Naive thymus-derived CD8-positive, alpha-beta T cell (primary cell): ENCODE measurements at places on chromosomes 6 and 20.

GRCh38 chr20:6471110-6471647 lies 296.3 kb upstream of the BMP2 start:
- DNase-seq = no peak

DNA sequence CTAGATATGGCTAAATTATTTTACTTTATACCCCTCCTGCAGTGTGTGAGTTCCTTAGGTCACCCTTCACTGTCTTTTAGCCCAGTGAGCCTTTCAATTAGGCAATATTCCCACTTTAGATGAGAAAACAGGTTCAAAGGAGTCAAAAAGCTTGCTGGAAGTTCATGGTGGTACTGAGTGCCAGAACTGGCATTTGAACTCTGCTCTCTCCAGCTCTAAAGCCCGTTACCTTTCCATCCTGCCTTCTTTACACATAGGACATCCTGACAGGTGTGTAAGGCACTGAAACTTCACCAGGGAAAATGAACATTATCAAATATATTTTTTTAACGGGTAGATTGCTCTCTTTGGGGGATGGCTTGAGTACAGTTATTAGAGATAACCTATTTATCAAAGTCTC lies 11.2 kb upstream of the TMEM217 start:
- DNase-seq = no peak

- no peak for DNase-seq
These were observed 6.0 kb downstream of the NOX3 start for GRCh38 chr6:155449450-155450239.

GRCh38 chr20:45097485-45098102 lies 3.3 kb downstream of the KCNS1 start:
- peak; percentile 42 for DNase-seq

DNA sequence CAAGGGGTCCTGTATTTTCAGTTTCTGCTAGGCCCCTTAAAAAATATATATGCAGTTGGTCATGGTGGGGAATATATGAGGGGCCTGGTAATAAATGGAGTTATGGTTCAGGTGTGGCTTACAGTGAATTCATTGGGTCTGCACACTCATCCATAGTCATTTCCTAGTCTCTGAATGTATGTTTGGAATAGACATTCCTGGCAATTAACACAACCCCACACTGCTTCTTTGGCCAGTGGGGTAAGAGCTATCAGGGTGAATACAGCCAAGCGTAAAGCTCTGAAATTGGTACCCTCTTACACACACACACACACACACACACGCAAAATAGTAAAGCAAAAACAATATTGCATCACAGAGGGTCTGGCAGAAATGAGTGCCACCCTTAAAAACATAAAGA lies 56.5 kb downstream of the QRSL1 start:
- DNase-seq = no peak

DNA sequence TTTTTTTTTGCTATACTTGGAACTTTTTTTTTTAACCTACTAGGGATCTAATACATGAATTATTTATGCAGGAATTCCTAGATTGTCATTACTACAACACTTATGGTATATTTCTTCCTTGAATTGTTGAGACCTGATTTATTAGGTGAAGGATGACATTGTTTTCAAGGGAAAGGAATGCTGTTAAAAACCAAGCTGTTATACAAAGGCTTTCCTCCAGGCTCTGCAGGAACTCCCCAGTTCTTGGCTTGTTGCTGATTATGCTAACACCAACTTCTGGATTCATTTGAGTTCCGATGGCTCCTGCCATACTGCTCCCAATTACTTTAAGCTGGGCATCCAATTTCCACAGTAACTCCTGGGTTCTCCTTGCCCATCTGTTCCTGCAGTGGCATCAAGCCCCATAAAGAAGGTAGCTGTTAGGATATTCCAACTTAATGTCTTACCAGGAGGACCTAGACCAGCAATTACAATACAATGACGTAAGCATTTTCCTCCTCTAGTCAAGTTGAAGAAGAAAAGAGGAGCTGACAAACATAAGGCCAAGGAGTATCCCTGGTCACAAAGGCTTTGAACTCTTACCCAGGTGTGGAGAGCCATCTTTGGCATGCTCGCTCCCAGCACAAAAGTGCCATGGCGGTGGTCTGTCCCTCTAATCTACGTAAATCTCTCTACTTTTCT lies 215.9 kb upstream of the AGPAT4 start:
- DNase-seq = no peak

GRCh38 chr20:50568549-50568942 lies 58.4 kb downstream of the PTPN1 start:
- DNase-seq = no peak

DNA sequence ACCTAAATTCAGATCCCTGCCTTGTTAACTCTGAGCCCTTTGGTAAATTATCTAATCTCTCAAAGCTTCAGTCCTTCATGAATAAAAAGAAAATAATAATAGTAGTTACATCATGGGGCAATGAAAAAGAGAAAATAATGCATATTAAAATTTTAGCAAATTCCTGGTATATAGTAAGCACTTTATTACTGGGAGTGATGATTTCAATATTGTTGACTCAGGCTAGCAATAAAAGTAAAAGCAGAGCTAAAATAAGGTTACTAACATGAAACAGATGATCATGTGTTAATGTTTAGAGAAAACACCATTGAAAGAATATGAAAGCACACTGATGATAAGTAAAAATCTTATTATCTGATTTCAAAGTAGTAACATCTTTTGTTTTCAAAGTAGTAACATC lies 13.6 kb downstream of the GINS1 start:
- no peak for DNase-seq
